A549 treated with Mapracorat at 1 μM for 4 hours (cell line): ENCODE measurements at places on chromosomes 6 and 20. TPM values are rescaled to one million over a fixed set of nuclear protein-coding genes. Genes with fewer than 3 reads are reported as not detected.

DNPH1 gene
- total RNA-seq = 72.7 to 108 TPM (median 97.1 TPM) in 5 replicates

SUMO4 gene
- not detected in 5 replicates for total RNA-seq

NTSR1 gene
- 0.07 to 0.18 TPM (median 0.09 TPM) in 5 replicates for total RNA-seq

CHRNA4 gene
- total RNA-seq = 0.15 to 0.38 TPM (median 0.34 TPM) in 5 replicates

NKAIN2 gene
- not detected in 5 replicates for total RNA-seq

RAET1E gene
- 1.8 to 3.5 TPM (median 3.1 TPM) in 5 replicates for total RNA-seq

MACROD2 gene
- 0.29 to 0.75 TPM (median 0.58 TPM) in 5 replicates for total RNA-seq

GPX5 gene
- not detected in 5 replicates for total RNA-seq

RNF144B gene
- total RNA-seq = 0.16 to 0.81 TPM (median 0.41 TPM) in 5 replicates

HNF4A gene
- total RNA-seq = 14.6 to 20.3 TPM (median 19.1 TPM) in 5 replicates

LBP gene
- total RNA-seq = 0.98 to 1.9 TPM (median 1.2 TPM) in 5 replicates

UBD gene
- total RNA-seq = 0.33 to 1.0 TPM (median 0.87 TPM) in 5 replicates

BEND3 gene
- 3.1 to 3.9 TPM (median 3.4 TPM) in 5 replicates for total RNA-seq

FUT9 gene
- not detected in 5 replicates for total RNA-seq

TRIM26 gene
- 24.5 to 27.3 TPM (median 26.9 TPM) in 5 replicates for total RNA-seq

POPDC3 gene
- 23.4 to 25.4 TPM (median 24.4 TPM) in 5 replicates for total RNA-seq

C20orf144 gene
- 0.07 to 0.13 TPM (median 0.08 TPM) in 4 of 5 replicates, not detected in the other for total RNA-seq

FLRT3 gene
- total RNA-seq = 1.6 to 2.2 TPM (median 1.8 TPM) in 5 replicates

TFAP2B gene
- not detected in 5 replicates for total RNA-seq

EPHA7 gene
- 0.04 to 0.10 TPM (median 0.09 TPM) in 5 replicates for total RNA-seq

PIM1 gene
- 10.0 to 14.2 TPM (median 12.8 TPM) in 5 replicates for total RNA-seq

SCRT2 gene
- total RNA-seq = 0.08 TPM in 1 of 5 replicates, not detected in the others

CD109 gene
- 38.4 to 68.4 TPM (median 59.4 TPM) in 5 replicates for total RNA-seq

DUSP15 gene
- 0.52 to 1.4 TPM (median 1.1 TPM) in 5 replicates for total RNA-seq

DNMT3B gene
- total RNA-seq = 3.3 to 4.6 TPM (median 4.2 TPM) in 5 replicates

ACTL10 gene
- 0.06 TPM in 1 of 5 replicates, not detected in the others for total RNA-seq

POU5F1 gene
- total RNA-seq = 7.2 to 14.5 TPM (median 10.3 TPM) in 5 replicates

SF3B5 gene
- 198 to 229 TPM (median 214 TPM) in 5 replicates for total RNA-seq

TPX2 gene
- 96.3 to 115 TPM (median 107 TPM) in 5 replicates for total RNA-seq

OR2J2 gene
- total RNA-seq = not detected in 5 replicates

NEDD9 gene
- 39.2 to 54.1 TPM (median 48.6 TPM) in 5 replicates for total RNA-seq

RAET1L gene
- 0.26 to 0.55 TPM (median 0.41 TPM) in 5 replicates for total RNA-seq

LEMD2 gene
- 37.9 to 44.6 TPM (median 41.5 TPM) in 5 replicates for total RNA-seq

ABHD16B gene
- not detected in 5 replicates for total RNA-seq

RING1 gene
- total RNA-seq = 19.6 to 25.9 TPM (median 24.4 TPM) in 5 replicates

CRIP3 gene
- total RNA-seq = 0.39 to 0.51 TPM (median 0.43 TPM) in 5 replicates

XKR7 gene
- 0.01 to 0.02 TPM in 2 of 5 replicates, not detected in the others for total RNA-seq

SLC13A3 gene
- not detected in 5 replicates for total RNA-seq

CBLN4 gene
- total RNA-seq = not detected in 5 replicates

PRR18 gene
- 0.06 to 0.39 TPM (median 0.18 TPM) in 4 of 5 replicates, not detected in the other for total RNA-seq

TUBB2A gene
- 82.9 to 104 TPM (median 96.7 TPM) in 5 replicates for total RNA-seq

OLIG3 gene
- not detected in 5 replicates for total RNA-seq

STMND1 gene
- total RNA-seq = not detected in 5 replicates

RSPO4 gene
- total RNA-seq = not detected in 5 replicates

APOM gene
- 2.8 to 3.7 TPM (median 2.9 TPM) in 5 replicates for total RNA-seq

VPS52 gene
- total RNA-seq = 16.0 to 19.1 TPM (median 17.1 TPM) in 5 replicates

KCNQ2 gene
- total RNA-seq = 0.21 to 0.72 TPM (median 0.57 TPM) in 5 replicates

TBX18 gene
- 14.9 to 22.2 TPM (median 20.2 TPM) in 5 replicates for total RNA-seq
